ENCODE measurements at places on chromosomes 3 and 15.

GRCh38 chr3:170699158-170700053 lies 113.5 kb upstream of the SLC7A14 start:
- DNase-seq = no peak

GRCh38 chr3:33103480-33103879 lies 6.5 kb upstream of the GLB1 start:
- no peak for DNase-seq

DNA sequence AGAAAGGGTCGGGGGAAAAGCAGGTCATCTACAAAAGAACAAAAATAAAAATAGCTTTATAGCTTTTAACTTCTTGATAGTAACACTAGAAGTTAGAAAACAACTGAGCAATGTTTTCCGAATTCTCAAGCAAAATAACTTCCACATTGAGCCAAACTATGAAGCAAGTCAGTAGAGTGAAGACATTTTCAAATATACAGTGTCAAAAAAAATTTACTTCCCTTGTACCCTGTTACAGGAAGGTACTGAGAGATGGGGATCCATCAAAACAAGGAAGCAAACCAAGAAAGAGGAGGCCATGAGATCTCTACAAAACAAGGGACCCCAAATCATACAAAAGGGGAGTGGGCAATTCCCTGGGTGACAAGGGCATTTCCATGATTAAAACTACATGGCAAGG lies 26.6 kb upstream of the STIMATE start:
- DNase-seq = no peak

GRCh38 chr3:107524841-107525643 lies 2.3 kb downstream of the BBX start:
- peak; percentile 90 for DNase-seq

DNA sequence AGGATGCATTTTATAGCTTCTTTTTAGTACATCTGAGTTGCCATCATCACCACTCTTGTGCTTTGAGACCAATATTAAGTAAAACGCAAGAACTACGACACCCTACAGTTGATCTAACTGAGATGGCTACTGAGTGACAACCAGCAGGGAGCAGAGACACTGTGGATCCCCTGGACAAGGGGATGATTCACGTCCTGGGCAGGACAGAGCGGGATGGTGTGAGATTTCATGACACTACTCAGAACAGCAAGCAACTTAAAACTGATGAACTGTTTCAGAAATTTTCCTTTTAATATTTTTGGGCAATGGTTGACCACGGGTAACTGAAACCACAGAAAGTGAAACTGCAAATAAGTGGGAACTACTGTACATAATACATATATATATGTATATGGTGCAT lies 299.2 kb downstream of the ADAMTS17 start:
- DNase-seq = no peak

DNA sequence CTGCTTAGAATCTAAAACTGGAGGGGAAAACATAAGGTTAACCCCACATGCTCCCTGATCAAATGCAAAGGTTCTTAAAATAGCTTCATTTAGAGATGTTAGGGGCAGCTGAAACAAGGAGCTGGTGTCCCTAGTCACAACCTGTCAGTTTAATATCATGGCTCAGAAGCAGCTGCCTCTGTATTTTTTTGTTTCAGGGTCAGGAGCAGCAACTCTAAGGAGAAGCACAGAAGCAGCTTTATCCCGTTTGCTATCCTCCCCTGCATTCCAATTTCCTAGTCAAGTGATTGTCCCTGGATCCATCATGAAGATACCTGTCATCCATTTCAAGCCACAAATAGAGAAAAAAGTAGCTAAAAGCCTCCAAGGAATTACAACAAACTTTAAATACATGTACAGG lies 4.1 kb downstream of the FILIP1L start:
- DNase-seq = no peak
